ENCODE measurements at places on chromosomes 1 and 21. TPM values are rescaled to one million over a fixed set of nuclear protein-coding genes. Genes with fewer than 3 reads are reported as not detected.
A peak's percentile ranks its signal among the peaks of the same experiment; 100 is the strongest.

GRCh38 chr1:205769641-205770365, 5.5 kb downstream of the RAB29 start:
- no peak for DNase-seq
- H3K4me1 ChIP-seq, result peaks cover 26% of the 10 kb centered on the region
- H3K4me3 ChIP-seq, result no peak overlapping the region
- peaks cover 14% of the 10 kb centered on the region for H3K36me3 ChIP-seq
- H3K27ac ChIP-seq, result peak overlapping the region; percentile 65

DNA sequence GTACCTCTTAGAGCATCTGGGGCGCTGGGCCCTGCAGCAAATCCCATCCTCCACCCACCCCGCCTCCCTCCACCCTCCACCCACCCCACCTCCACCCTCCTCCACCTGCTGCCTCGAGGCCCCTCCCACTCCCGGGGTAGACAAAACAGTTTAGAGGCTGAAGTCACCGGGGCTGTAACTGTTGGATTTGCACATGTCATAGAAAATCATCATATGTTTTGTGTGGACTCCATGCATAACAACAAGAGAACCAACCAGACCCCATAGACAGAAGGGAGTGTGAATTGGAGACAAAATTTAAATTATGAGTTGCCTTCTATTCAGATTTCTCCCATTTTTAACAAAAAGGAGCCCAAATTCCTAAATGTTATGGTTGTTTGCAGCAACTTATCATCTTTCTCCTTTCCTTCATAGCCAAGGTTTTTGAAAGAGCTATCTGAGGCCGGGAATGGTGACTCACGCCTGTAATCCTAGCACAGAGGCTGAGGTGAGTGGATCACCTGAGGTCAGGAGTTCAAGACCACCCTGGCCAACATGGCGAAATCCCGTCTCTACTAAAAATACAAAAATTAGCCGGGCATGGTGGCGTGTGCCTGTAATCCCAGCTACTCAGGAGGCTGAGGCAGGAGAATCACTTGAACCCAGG, 28.2 kb upstream of the LGALS8 start:
- H3K27ac ChIP-seq, result no peak overlapping the region
- no peaks in the 10 kb centered on the region for H3K36me3 ChIP-seq
- peaks cover 6% of the 10 kb centered on the region for H3K4me1 ChIP-seq
- DNase-seq, result no peak

- DNase-seq, result no peak
- no peaks in the 10 kb centered on the region for H3K36me3 ChIP-seq
- H3K4me3 ChIP-seq, result no peak overlapping the region
- peaks cover 100% of the 10 kb centered on the region for H3K4me1 ChIP-seq
Measured at GRCh38 chr1:10675813-10676212, 120.6 kb downstream of the CASZ1 start.

DNA sequence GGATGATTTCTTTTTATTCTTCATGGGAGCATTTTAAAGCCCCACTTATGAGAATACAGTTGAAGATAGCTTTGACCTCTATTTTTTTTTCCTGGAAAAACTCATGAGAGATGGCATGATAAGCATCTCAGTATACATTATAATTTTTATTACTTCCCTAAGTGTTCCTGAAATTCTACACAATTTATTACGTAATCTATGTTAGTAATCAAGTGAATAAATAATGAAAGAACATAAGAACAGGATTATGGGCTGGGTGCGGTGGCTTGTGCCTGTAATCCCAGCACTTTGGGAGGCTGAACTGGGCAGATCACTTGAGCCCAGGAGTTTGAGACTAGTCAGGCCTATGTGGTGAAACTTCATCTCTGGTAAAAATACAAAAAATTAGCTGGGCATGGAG, 13.2 kb upstream of the PRKAA2 start:
- DNase-seq, result no peak
- H3K4me1 ChIP-seq, result no peaks in the 10 kb centered on the region
- no peaks in the 10 kb centered on the region for H3K27me3 ChIP-seq

DNA sequence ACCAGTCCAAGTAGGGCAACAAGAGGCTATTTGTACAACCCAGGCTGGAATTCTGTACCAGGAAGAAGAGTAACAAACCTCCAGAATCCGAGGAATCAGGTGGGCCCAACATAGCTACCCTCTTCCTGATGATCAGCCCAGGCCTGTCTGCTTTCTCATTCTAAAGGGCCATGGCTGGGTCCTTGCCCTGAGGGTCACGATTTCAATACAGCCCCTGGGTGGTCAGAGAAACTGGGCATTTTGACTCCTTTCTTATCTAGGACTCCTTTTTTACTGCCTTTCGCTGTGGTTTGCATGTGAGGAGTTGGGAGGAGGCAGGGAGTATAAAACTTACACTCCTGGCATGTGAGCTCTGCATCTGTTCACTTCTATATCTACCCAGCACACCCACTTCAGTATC, 164.9 kb upstream of the COA6 start:
- H3K36me3 ChIP-seq, result no peaks in the 10 kb centered on the region
- no peaks in the 10 kb centered on the region for H3K4me1 ChIP-seq
- peak; percentile 64 for DNase-seq
- H3K27ac ChIP-seq, result no peak overlapping the region

GRCh38 chr1:209391792-209392191, 191.7 kb upstream of the CAMK1G start:
- H3K4me3 ChIP-seq, result no peak overlapping the region
- H3K27me3 ChIP-seq, result no peaks in the 10 kb centered on the region
- no peak overlapping the region for H3K27ac ChIP-seq
- no peaks in the 10 kb centered on the region for H3K36me3 ChIP-seq

GRCh38 chr1:59282951-59283350, 13.9 kb upstream of the FGGY start:
- H3K27me3 ChIP-seq, result no peaks in the 10 kb centered on the region
- no peak overlapping the region for H3K4me3 ChIP-seq
- DNase-seq, result no peak
- no peaks in the 10 kb centered on the region for H3K36me3 ChIP-seq
- H3K4me1 ChIP-seq, result no peaks in the 10 kb centered on the region

DNA sequence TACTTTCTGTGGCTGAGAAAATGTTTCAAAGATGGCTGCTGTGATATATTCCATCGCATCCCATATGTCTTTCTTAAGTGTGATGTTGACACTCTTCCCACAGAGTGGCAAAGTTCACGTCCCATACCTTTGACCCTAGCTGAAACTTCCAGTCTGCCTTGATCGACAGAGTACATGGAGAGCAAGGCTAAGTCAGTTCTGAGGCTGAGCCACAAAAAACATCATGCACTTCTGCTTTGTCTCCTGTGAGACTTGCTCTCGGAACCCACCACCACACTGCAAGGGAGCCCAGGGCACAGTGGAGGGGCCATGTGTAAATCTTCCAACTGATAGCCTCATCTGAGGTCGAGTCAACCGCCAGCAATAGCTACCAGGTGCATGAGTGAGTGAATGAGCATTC, 431.9 kb upstream of the RUNX1 start:
- no peak overlapping the region for H3K27ac ChIP-seq
- no peaks in the 10 kb centered on the region for H3K4me1 ChIP-seq
- no peak overlapping the region for H3K4me3 ChIP-seq
- H3K27me3 ChIP-seq, result no peaks in the 10 kb centered on the region
- DNase-seq, result no peak
- no peaks in the 10 kb centered on the region for H3K36me3 ChIP-seq

GRCh38 chr21:44539046-44539445, 949 bp downstream of the KRTAP10-1 start:
- no peak overlapping the region for H3K4me3 ChIP-seq
- DNase-seq, result peak; percentile 75

DNA sequence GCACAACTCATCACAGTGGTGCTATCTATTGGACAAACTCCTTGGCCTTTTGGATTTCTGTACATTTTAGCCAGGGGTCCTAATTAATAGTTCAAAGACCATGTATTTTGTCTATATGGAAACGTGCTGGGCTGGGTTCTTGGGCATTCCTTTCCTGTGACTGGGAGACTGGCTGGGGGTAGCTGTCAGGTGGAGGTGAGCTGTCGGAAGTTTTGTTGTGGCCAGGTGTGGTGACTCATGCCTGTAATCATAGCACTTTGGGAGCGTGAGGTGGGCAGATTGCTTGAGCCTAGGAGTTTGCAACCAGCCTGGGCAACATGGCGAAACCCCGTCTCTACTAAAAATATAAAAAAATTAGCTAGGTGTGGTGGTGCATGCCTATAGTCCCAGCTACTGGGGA, 392.4 kb downstream of the RPS6KC1 start:
- no peak overlapping the region for H3K27ac ChIP-seq
- no peak overlapping the region for H3K4me3 ChIP-seq
- peak; percentile 21 for DNase-seq
- H3K36me3 ChIP-seq, result no peaks in the 10 kb centered on the region

- DNase-seq, result no peak
- H3K27me3 ChIP-seq, result no peaks in the 10 kb centered on the region
- peaks cover 10% of the 10 kb centered on the region for H3K4me1 ChIP-seq
- H3K27ac ChIP-seq, result no peak overlapping the region
- H3K36me3 ChIP-seq, result no peaks in the 10 kb centered on the region
Measured at GRCh38 chr1:156556354-156556753, 16.0 kb downstream of the IQGAP3 start.

The SLFNL1 gene
- 0.42 TPM for total RNA-seq

The CLCNKA gene
- total RNA-seq, result 0.33 TPM

The NCAM2 gene
- total RNA-seq, result 7.5 TPM

The MAEL gene
- 1.2 TPM for total RNA-seq

The TSSK3 gene
- total RNA-seq, result not detected

Measured in esophagus muscularis mucosa (tissue), 4 donors.